ENCODE measurements at places on chromosomes 1 and 21.

DNA sequence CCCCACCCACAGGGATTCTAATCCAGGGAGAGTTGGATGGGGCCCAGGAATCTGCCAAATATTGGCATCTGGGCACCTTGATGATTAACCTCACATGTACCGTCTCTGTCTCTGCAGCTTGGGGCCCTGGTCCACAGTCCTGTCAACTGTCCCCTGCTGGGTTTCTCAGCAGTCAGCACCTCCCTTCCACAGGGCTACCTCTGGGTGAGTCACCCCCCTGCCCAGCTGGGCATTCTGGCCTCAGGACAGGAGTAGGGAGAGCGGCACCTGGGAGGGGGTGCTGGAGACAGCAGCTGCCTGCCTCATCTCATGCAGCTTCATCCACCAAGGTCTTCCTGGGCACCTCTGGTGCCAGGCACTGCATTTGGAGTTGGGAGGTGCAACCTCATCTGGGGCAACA is 100.6 kb upstream of the ACTL8 start:
- no peak for DNase-seq

GRCh38 chr1:220692436-220693228 is 2.5 kb downstream of the C1orf115 start:
- peak; percentile 25 for DNase-seq

- DNase-seq: no peak
Measured at GRCh38 chr1:235622936-235623779, 26.4 kb downstream of the GNG4 start.

GRCh38 chr1:97721221-97721620 is 199.6 kb downstream of the DPYD start:
- DNase-seq: no peak

- DNase-seq: no peak
Measured at GRCh38 chr1:171576144-171576543, 45.9 kb upstream of the MYOCOS start.

- DNase-seq: no peak
Measured at GRCh38 chr1:107172450-107173170, 31.8 kb downstream of the NTNG1 start.

DNA sequence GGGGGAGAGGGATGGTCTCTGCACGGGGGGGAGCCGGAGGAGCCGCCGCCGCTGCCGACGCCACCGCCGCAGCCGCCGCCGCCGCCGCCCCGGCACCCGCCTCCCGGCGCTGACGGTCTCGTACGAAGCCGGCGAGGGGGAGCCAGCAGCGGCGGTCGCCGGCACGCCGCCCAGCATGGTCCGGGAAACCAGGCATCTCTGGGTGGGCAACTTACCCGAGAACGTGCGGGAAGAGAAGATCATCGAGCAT is 311 bp downstream of the SPEN start:
- DNase-seq: no peak

- no peak for DNase-seq
Measured at GRCh38 chr1:6782151-6782550, 3.1 kb upstream of the CAMTA1 start.

DNA sequence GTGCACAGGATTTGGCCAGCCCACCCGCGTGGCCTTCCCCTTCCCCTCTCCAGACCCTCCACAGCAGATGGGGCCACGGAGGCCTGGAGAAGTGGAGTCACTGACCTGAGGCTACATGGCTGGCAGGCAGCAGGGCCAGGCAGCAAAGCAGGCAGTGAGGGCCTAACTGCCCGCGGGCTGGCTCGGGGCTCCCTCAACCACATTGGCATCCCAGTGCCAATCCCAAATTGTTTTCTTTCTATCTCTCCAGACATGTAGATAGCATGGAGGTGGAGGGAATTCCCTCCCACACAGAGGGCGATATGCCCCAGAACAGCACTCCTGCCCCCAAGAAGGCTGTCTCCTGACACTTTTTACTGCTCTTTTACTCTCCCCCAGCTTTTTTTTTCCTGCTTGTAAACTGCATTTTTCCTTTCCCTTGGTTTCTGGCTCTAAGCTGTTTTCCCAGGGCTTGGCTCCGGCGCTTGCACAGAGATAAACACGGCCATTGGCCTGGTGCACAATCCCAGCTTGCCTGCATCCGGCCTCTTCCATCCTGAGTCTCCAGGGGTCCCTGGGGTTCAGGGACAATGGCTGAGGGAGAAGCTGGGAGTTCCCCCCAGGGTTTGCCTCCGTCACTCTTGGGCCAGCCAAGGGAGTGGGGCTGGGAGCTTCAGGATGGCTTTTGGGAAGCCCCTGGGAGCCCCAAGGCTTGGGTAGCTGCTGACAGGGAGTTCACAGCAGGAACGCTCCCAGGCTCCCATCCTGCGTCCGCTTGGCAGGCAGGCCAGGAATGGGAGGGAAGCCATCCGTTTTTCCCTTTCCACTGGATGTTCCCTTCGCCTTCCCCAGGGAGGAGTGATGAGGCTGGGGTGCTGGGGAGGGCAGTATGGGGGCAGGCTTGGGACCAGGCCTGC is 7.0 kb downstream of the EPHX1 start:
- DNase-seq: no peak

GRCh38 chr1:98817821-98818220 is 156.3 kb downstream of the SNX7 start:
- DNase-seq: no peak

DNA sequence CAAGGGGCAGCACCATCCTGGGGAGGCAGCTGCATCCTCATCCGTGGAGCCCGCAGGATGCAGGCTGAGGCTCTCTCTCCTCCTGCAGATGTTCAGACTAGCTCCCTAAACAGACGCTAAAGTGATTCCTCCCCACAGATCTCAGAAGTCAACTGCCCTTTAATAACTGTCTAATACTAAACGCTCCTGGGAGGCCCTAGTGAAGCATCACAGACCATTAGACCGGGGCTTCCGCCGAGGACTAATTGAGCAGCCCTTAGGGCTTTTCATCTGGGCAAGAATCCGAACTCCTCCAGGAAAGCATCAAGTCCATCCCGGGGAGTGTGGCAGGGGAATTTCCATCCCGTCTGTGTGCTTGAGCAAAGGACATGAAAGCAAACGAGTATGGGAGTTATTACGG is 40.4 kb downstream of the PRDM16 start:
- no peak for DNase-seq

DNA sequence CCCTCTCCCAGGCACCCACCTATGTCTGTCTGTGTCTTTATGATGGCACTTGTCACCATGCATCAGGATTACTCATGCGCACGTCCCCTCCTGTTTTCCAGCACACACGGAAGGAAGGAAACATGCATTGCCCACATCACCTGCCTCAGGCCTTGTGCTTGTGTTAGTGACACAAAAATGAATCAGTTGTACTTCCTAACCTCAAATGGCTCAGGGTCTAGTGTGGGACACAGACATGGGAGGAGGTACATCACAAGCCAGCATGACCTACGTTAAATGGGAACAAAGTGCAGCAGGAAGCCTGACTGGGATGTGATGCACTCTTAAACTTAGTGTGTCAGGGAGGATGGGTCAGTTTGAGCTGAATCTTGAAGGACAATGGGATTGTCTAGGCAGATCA is 126.7 kb downstream of the TRABD2B start:
- DNase-seq: no peak

DNA sequence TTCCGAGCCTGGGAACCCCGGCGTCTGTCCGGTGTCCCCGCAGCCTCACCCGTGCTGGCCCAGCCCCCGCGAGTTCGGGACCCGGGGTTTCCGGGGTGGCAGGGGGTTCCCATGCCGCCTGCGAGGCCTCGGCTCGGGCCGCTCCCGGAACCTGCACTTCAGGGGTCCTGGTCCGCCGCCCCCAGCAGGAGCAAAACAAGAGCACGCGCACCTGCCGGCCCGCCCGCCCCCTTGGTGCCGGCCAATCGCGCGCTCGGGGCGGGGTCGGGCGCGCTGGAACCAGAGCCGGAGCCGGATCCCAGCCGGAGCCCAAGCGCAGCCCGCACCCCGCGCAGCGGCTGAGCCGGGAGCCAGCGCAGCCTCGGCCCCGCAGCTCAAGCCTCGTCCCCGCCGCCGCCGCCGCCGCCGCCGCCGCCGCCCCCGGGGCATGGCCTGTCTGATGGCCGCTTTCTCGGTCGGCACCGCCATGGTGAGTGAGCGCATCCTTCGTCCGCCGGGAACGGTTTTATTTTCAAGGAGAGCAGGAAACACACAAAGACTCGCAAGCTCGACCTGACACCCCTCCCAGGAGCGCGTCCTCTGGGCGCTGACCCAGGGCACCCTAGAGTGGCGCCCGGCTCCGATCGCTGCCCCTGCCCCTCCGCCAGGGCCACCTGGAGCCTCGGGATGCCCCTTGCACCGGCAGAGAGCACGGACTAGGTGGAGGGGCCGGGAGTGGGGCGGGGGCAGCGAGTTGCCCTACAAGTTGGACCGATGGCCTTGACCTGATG is at the start of gene ABCG1:
TSS of gene ABCG1 (plus strand) at position 305 of the 770 bp plus-strand sequence. CDS start at position 428, 123 bp downstream.
- no peak for DNase-seq

- no peak for DNase-seq
Measured at GRCh38 chr1:167631936-167632614, 2.0 kb downstream of the RCSD1 start.

DNA sequence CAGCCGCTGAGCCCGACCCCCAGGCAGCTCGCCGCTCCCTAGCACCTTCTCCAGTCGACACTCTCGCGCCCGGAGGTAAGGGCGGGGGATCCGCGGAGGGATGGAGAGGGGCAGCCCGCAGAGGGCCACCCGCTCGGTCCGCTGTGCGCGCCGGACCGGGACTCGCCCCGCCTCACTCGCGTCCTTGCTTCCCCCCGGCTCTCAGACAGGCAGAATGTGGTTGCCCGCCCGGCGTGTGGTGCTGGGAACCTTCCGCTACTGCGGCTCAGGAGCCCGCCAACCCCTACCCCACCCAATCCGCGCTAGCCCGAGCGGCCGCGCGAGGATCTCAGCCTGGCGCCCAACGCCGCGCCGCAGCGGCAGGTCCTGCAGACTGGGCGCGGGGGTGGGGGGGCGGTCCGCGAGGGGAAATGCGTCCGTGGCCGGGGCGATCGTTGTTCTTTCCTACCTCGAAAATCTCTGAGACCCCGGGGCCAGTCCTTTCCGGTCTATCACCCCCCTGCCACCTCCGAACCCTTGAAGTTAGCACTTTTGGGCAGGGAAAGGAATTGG is 404 bp downstream of the LRRC8C start:
- DNase-seq: peak; percentile 72

DNA sequence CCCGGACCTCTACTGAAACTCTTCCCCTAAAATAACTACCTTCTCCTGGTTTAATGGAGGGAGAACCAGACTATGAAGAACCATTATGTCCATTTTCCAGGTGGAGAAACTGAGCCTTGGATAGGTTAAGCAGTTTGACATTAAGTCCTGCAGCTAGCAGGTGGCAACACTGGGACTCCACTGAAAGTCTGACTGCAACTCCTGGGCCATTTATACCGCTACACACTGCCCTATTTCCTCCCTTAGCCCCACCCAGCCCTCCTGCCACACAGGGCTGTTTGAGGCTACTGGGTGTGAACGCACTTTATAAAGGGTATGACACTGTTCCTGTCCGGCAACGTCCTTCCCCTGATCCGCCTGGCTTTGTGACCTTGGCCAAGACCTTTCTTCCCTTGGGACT is 511 bp upstream of the INPP5B start:
- no peak for DNase-seq

DNA sequence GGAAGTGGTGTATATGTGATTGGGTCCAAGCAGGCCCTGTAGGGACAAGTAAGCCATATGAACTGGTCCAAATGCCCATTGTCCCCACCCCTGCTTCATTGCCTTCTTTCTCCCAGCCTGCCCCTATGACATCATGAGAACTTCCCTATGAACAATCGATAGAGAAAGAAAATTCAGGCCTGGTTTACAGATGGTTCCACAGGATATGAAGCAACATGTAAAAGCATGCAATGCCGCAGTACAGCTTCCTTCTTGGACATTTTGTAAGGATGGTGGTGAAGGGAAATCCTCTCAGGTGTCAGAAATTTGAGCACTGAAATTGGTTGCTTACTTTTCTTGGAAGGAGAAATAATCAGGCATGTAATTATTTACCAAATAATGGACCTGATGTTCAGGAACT is 581.7 kb downstream of the MRPL39 start:
- no peak for DNase-seq

DNA sequence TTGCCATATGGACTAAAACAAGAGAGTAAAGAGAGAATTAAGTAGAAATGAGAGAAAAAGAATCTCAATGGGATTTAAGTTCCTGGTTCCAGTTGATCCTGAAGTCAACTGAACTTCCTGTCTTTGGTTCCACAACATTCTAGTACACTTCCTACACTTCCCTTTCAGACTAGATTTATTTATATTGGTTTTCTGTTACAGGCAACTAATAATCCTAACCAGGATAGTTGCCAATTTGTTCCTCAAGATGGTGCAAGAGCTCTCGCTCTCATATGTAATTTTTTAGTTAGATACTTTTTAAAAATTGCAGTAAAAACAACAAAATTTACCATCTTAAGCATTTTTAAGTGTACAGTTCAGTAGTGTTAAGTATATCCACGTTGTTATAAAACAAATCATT is 28.8 kb upstream of the TRIM45 start:
- DNase-seq: peak; percentile 30

GRCh38 chr1:25624156-25624555 is 7.6 kb downstream of the MAN1C1 start:
- no peak for DNase-seq

DNA sequence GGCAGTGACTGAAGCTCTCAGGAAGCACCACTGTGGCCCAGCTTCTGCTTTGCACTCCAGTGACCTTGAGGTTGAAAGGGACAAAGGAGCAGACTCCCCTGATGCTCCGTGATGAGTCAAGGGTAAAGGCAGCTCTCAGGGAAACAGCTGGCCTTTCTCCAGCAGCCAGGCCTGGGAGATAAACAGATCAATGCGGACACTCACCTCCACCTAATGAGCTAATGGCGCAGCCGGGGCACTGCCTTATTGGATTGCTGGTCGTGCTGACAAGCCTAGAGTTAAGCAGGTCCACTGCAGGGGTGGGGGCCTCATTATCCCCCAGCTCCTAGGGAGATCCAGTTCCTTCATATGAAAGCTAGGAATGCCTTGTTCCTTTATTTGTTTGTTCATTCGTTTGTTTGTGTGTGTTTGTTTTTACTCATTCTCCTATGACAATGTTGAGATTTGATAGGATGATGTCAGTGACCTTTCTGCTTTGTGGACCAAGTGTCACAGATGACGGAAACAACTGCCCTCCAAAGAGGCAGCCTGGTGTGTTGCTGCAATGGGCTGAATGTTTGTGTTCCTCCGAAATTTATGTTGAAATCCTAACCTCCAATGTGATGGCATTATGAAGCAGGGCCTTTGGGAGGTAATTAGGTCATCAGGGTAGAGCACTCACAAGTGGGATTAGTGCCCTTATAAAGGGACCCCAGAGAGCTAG is 141.4 kb upstream of the BEND5 start:
- DNase-seq: no peak

GRCh38 chr1:62336638-62336994 is 17.4 kb upstream of the KANK4 start:
- DNase-seq: no peak

Data from ELR (cell line).